ENCODE measurements at places on chromosomes 7 and 10.

DNA sequence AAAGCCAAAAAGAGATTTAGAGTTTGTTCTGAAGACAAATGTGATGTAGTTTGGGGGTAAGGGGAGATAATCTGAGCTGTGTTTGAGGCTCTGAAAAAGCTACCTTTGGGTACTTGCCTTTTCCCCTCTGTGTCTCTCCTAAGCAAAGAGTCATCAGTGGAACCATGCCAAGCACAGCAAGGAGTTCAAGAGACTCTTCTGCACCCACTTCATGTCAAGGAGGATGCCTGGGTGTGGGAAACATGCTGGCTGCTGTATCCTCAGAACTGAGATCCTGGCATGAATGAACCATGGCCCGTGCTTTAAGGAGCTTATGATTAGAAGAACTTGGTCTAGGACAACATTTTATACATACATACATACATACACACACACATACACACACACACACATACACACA lies 142.9 kb downstream of the NOC3L start:
- DNase-seq: peak; percentile 37

GRCh38 chr7:92656121-92656520 lies 65.9 kb upstream of the FAM133B start:
- DNase-seq: no peak

GRCh38 chr7:2645274-2645868 lies 13.6 kb downstream of the TTYH3 start:
- peak; percentile 55 for DNase-seq

- peak; percentile 19 for DNase-seq
Measured at GRCh38 chr10:28551086-28551485, 18.2 kb downstream of the WAC start.

GRCh38 chr10:19815731-19816410 lies 361 bp upstream of the PLXDC2 start:
- peak; percentile 49 for DNase-seq

GRCh38 chr7:34759477-34760125 lies 101.6 kb downstream of the NPSR1 start:
- peak; percentile 44 for DNase-seq

DNA sequence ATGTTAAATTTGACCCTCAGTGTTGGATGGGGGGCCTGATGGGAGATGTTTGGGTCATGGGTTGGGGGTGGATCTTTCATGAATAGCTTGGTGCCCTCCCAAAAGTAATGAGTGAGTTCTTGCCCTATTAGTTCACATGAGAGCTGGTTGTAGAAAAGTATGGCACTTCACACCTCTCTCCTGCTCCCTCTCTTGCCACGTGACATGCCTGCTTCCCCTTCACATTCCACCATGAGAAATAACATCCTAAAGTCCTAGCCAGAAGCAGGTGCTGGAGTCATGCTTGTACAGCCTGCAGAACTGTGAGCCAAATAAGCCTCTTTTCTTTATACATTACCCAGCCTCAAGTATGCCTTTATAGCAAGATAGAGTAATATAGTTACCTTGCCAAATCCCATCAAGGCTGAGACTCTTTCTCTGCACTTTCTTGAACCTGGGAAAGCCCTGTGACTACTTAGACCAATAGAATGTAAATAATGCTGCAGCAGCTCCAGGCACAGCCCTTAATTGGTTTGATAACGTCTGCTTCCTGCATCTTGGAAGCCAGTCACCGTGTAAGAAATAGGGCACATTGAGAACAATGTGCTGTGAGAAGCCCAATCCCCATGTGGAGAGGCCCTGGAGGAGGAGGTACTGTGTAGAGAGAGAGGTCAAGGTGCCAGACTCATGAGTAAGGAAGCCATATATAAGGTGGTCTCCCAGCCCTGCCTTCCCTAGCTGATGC lies 88.0 kb upstream of the NAMPT start:
- no peak for DNase-seq
